ENCODE measurements at places on chromosomes 13 and 19.

- peak; percentile 82 for DNase-seq
These were observed 3.8 kb downstream of the PDE4A start for GRCh38 chr19:10424011-10424637.

GRCh38 chr19:7975037-7975436 lies 30.4 kb downstream of the ELAVL1 start:
- DNase-seq, result no peak

DNA sequence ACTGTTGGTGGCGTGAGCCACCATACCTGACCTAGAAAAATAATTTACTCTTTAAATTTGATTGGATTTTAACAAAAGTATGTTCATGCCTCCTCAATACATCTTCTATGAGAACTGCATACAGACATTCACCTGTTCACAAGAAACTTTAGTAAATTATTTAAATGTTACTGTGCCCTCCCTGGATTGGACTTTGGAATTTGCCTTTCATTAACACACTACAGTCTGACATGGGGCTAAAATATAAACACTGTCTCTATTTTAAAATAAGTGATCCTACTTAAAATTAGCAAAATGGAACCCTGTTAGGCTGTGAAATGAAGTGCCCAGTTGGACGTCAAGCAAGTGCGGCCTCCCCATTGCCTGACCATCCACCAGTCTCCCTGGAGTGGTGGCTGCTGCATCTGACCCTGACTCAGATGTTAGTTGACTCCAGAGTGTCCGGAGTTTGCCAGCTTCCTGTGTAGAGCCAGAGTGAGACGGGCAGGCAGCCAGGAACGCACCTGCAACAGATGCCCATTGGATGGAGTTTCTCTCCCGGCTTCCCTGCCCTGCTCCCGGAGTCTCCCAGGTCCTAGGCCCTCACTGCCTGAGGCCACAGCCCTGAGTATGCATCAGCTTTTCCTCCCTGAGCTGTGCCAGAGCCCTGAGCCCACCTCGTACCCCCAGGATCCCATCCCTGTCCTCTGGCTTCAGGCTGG lies 45.9 kb upstream of the ATP11A start:
- DNase-seq, result no peak

GRCh38 chr19:41702171-41702651 lies 6.2 kb upstream of the CEACAM5 start:
- no peak for DNase-seq
